Skin of body (tissue), 3 donors: ENCODE measurements at places on chromosomes 16 and 17.

DNA sequence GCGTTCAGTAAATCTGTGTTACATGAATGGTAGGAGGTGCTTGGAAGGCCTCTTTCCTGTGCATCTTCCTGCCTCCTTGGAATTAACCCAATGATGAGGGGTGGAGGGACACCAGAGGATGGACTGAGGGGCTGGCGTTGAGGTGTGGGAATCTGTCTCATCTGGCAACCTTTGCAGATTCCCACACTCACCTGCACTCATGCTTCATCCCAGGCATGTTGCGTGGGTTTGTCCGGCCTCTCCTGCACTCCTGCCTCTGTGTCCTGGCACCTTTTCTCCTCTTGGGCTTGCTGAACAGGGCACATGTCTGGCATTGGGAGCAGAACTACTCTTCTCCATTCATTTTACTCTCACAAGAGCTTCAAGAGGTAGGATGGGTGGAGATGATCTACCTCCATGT, 3.1 kb upstream of the IGFBP4 start:
- DNase-seq = no peak

DNA sequence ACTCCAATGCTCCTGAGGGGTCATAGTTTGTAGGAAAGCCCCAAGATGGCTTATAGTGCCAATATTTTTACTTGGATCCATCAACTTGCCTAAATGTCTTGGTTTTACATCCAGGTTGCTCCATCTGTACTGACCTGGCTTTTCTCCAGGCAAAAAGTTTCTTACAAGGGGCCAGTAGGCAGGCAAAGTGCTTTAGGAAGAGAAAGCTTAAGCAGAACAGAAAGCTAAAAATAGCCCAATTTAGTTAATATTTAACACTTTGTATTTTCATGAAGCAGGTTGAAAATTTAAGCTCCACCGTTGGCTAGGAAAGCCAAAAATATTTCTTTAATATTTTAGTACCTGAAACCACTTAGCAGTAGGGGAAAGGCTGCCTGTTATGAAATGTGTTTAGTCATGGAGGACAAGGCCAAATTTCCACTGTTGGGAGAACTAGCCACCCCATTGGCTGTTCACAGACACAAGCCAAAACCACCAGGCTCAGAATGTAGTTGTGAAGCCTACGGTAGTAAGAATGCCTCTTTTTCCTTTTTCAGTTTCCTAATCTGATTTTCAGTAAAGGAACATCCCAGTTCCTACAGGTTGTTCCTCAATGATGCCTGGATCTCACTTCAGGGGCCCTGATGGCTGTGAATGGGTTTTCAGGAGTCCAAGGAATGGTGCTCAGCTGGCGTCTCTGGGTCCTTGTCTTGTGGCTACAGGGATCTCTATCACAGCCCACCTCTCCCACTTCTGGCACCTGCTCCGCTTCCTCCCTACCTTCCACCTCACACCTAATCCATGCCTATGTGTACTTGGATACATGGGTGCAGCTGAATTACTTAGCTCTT, 324.8 kb downstream of the PMP22 start:
- DNase-seq = no peak

- no peak for DNase-seq
Measured at GRCh38 chr16:90020260-90020837, 1.1 kb upstream of the DBNDD1 start.

DNA sequence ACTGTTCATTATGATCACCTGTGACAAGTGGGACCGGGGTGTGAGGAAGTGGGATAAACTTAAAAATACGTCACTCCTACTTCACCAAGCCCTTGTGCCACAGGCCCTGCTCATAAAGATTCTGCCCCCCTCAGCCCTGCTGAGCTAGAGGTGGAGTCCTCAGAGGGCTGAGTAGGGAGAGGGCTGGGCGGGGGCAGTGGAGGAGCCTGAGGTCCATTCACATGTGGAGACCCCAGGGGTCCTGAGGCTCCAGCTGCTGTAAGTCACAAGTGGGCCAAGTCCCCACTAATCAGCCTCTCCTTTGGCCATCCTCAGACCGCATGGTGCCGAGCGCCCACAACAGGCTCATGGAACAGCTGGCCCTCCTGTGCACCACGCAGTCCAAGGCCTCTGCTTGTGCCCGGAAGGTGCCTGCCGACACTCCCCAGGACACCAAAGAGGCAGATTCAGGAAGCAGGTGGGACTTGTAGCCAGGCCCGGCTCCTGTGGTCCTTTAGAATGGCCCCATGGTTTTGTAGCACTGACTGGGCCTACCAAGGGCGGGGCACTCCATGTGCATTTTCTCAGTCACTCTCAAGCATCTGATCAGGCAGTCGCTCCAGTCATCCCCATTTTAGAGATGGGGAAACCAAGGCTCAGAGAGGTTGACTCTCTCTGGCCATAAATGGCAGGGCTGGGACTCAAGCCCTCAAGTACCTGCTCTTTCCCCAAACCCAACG, 10.4 kb downstream of the DNAAF8 start:
- DNase-seq = no peak

GRCh38 chr17:48992444-48992843, 4.7 kb upstream of the IGF2BP1 start:
- no peak for DNase-seq

DNA sequence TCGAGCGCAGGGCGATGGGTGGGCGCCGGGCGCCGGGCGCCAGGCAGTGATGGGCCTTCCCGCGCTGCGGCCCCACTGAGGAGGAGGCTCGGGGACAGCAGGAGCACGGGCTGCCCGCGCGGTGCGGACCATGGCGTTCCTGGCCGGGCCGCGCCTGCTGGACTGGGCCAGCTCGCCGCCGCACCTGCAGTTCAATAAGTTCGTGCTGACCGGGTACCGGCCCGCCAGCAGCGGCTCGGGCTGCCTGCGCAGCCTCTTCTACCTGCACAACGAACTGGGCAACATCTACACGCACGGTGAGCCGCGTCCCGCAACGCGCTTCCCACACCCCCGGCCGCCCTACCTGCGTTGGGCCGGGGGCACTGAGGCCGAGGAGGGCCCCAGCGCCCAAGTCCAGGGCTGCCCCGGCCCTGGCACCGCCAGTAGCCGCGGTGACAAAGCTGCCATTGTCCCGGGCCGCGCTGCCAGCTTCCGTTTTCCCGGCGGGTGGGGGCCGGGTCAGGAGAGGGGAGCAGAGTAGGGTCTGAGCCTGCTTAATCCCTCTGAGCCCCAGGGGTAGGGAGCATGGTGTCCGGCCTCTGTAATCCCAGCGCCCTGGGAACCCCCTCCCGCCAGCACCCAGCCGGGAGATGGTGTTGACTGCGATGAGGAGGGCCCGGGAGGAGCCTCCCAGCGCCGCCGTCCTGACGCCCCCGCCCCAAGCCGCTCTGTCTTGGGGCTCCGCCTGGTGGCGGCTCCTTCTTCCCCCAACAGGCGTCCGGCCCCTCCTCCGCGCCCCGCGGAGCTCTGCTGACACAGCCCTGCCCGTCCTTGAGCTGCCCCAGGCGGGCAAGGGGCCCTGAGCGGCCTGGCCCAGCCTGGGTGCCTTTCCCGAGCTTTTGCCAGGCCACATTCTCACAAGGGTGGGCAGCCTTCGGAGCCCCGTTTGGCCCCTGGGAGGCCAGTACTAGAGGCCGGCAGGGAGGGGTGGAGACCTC, 685 bp downstream of the PAQR4 start:
- DNase-seq = no peak

DNA sequence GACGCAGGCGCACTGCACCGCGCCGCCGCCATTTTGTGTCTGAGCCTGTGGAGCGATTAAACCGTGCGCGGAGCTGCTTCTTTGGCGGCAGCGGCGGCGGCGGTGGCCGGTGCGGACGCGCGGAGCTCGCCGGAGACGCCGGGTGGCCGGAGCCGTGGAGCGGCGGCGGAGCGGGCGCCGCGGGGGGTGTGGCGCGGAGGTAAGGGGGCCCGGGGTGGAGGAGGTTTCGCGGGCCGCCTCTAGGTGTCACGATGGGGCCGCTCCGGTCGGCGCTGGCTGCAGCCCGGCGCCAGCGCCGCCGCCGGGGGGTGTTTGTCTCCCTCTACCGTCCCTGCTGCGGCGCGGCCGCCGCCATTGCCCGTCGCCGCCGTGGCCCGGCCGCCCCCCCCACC, at the start of gene CTCF:
Gene CTCF, plus strand, starts transcription at position 1 of the 392 bp plus-strand sequence. CDS start 48,307 bp downstream, outside the sequence.
- DNase-seq = peak; percentile 77

GRCh38 chr16:55047903-55048497, 117.3 kb downstream of the IRX5 start:
- DNase-seq = no peak

- DNase-seq = no peak
Measured at GRCh38 chr17:79039886-79040285, 15.9 kb downstream of the C1QTNF1 start.

- no peak for DNase-seq
Measured at GRCh38 chr16:8583732-8584131, 6.6 kb downstream of the TMEM114 start.

DNA sequence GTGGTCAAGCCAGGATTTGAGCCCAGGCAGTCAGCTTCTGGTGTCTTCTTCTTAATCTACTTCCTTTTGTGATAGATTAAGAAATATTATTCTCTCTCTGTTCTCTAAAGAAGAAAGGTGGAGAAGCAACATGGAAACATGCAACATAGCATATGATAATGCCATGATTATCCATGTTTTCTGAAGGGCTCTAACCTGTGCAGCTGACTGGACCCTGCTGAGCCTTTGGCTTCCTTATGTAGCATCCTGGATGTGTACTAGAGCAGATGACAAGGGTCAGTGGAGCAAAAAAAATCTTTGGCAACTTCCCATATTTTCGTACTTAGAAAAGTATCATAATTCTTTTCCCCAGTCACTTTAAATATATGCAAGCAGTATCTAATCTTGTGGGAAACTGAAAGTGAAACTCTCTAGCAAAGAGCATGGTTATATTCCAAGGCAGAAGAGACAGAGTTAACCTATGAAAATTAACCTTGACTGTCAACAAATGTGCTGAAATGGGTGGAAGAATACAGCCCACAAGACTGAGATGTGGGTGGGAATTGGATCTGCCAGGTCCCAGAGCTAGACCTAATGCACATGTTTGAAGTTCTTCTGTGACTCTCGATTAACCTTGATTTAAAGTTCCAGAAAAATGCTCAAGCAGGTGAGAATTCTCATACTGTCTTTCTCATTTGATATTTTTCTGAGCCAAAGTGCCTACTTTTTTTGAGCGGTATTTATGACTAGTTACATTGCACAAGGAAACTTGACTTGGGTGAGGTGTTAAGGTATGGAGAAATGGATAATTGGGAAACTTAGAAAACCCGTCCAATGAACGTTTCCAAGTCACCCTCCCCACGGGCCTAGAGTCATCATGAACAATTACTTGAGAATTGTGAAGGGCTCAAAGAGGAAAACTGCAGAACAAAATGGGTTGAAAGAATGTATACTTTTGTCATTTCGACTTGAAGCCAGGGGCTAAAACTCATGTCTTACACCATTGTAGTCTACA, 248.6 kb downstream of the FTO start:
- DNase-seq = peak; percentile 35

DNA sequence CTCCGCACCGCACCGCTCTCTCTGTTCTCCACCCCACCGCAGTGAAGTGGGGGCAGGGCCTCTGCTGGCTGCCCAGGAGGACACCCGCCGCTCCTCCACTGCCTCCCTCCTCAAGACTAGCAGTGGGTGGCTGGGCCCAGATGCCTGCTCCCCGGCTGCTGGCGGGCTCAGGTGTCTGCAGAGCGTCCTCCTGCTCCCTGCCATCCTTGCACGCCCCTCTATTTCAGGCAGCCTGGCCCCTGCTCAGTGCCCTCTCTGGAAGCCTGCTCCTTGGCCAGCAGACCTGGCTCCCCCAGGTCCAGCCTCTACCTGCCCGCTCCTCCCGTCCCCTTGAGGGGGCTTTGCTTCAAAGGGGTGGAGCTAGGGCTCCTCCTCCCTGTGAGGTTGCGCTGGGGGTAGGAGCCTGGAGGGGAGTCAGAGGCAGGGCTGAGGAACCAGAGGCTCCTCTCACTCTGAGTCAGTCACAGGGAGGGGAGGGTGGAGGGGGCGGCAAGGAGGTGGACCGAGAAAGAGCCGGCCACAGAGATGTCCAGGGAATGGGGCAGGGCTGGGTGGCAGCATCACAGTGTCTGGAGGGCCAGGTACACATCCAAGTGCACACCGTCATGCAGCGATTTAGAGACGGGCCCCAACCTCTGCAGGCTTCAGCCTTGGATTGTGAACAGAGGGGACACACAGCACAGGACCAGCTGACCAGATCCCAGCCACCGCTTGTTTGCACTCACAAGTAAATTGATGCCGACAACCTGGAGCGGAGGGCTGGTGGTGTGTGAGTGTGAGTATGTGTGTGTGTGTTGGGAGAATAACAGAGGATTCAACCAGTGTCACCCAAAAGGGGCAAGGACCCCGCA, 9.8 kb upstream of the TMEM92 start:
- DNase-seq = no peak

DNA sequence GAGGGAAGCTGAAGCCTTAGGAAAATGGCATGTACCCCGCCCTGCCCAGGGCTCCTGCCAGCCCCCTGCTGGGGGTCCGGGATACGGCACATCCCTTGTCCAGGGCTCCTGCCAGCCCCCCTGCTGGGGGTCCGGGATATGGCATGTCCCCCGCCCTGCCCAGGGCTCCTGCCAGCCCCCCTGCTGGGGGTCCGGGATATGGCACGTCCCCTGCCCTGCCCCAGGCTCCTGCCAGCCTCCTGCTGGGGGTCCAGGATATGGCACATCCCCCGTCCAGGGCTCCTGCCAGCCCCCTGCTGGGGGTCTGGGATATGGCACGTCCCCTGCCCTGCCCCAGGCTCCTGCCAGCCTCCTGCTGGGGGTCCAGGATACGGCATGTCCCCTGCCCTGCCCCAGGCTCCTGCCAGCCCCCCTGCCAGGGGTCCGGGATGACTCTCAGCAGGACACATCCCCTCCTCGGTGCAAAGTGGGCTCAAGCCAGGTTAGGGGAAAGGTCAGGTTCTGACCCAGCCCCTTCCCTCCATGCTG, 43.2 kb downstream of the RPH3AL start:
- DNase-seq = no peak

GRCh38 chr17:69198238-69198637, 30.4 kb downstream of the ABCA10 start:
- no peak for DNase-seq

DNA sequence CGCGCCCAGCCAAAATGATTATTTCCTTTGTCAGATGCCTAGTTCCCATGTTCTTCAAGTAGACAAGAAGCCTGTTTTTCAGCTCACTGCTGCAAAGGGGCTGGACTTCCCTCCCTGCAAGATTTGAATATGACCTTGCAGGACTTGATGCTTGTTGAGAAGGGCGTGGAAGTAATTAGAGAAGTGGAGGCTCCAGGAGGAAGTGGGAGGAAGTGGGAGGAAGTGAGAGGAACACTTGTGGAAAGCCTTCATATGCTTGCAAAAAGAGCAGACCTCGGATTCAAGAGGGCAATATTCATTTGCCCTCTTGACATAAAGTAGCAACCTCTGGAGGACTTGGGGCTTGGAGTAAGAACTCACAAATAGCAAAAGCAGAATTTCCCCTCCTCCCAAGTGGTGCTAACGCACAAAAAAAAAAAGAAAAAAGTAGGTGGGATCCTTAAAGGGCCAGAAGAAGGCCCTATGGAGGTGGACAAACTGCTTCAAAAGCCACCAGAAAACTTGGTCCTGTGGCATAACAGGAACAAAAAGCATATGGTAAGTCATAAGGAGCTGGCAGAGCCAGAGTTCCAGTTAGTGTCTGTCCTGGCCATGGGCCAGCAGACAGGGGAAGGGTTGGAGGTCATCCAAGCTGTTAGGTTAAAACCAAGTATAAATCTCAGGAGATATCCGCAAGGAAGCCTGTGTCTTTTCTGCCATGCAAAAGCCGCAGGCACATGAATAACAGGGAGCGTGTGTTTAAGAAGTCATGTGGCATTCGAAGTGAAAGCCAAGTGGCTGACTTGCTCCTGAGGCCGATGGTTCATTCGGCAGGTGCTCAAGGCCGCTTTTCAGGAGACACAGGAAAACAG, 20.6 kb upstream of the PRKAR1A start:
- no peak for DNase-seq

GRCh38 chr16:2775765-2776499, 1.1 kb downstream of the ELOB start:
- DNase-seq = no peak
